A549 (cell line): ENCODE measurements at places on chromosomes 3 and 15.

GRCh38 chr3:153623834-153624233, 461.8 kb downstream of the RAP2B start:
- no peak for DNase-seq

DNA sequence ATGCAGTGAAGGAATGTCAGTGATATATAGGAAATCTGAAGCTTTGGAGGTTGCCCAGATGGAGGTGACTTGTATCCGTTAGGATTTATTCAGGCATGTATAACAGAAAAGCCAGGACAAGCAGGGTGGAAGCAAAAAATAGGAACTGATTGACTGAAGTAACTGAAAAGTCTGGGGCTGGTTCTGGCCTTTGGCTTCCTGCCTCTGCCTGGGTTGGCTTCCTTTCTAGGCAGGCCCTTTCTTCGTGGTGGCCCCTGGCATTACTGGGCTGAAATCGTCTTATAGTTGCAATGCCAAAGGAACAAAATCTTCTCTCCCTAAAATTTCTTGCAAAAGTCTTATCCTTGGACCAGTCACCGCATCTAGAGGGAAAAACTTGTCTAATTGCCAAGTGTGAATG, 386.1 kb downstream of the PTPRG start:
- no peak for DNase-seq

- peak; percentile 3 for DNase-seq
Measured at GRCh38 chr3:112128843-112129727, 4.0 kb downstream of the GCSAM start.

- no peak for DNase-seq
Measured at GRCh38 chr15:57637846-57638245, 46.1 kb downstream of the MYZAP start.

- no peak for DNase-seq
Measured at GRCh38 chr15:33912326-33912725, 56.0 kb upstream of the CHRM5 start.

DNA sequence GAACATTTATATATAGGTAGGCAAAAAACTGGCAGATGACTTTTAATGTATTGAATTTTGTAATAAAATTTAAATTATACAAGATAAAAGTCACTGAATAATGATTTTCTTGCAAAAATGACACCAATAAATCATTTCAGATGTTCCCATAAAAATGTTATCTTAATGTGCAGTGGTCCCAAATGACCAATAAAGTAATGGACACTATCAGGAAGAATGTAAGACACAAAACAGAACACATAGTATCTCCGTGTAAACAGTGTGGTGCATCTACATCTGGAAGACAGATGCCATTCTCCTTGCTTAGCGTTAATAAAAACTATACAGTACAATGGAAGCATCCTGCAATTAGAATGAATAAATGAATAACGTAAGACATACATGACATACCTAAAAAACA, 41.5 kb downstream of the FGF7 start:
- no peak for DNase-seq

DNA sequence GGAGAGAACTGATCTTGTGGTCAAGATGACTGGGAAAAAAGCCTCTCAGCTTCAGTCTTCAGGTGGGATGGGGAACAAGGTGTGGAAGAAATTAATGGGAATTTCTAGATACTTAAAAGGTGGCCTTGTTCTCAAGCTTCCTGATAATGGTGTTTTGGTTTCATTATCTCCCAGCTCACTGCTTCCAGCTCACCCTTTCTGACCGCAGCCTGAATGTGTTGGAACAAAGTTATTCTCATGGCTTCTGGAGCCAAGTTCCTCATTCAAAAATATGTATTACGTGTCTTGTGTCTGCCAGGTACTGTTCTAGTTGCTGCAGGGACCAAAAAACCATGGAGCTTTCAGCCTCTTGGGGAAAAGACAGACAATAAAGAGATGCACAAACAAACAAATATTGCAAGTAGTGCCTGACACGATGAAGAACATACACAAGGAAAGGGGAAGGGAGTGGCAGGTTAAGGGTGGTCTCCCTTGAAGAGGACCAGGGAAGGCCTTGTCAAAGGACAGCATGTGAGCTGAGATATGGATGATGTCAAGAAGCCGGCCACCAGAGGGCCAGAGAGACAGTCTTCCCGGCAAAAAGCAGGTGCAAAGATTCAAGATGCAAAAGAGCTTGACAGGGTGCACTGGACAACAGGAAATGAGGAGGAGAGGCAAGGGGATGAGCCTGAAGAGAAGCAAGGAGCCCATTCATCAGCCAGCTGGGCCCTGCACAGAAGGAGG, 35.5 kb downstream of the ARRDC4 start:
- peak; percentile 36 for DNase-seq

DNA sequence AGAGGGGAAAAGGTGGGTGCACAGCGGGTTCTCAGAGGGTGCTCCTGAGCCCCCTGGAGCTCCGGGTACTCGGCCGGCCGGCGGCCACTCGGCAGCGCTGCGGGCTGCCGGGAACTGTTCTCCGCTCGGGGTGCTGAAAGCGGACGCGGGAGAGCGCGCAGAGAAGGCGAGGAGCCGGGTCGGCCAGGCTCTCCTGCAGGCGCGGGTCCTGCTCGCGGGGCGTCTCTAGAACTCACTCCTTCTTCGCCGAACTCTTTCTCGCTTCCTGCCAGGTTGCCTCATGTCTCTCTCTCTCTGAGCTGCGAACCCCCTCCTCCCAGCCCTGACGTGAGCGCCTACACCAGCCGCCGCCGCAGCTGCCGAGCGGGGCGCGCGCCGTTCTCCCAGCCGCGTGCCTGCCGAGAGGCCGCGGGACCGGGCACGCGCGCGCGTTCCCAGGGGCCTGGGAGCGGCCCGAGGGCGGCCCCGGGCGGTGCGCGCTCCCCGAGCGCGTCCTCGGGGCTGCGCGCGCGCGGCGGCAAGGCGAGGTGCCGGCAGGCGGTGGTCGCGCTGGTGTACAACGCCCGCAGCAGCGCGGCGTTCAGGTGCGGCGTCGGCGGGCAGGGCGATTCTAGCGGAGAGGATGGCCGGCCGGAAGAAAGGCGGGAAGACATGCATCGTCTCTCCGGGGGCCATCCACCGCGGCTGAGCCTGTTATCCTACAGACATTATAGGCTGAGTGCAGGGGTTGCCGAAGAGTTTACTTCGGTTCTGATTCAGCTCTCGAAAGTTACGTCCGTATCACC, at the start of gene PEX5L:
PEX5L (minus strand) TSS at position 267 of the 785 bp plus-strand sequence. CDS start 338 bp downstream, outside the sequence.
- DNase-seq, result no peak

DNA sequence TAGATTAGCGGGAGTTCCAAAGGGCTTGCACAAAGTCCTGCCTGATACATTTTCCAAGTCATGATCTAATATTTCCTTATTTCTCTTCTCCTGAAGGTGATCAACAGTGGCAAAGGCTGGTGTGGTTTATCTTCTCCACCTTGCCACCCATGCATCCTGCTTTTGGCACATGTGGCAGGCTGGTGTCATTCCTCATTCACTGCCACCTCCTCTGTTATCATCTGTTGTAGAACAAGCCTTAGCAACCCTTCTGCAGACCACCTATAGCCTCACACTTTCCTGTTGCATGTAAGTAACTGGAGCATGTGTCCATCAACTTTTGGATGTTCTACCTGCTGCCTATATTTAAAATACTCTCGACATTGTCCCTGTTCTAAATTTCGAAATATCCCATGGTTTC, 294.1 kb downstream of the ZBTB20 start:
- DNase-seq, result no peak

- no peak for DNase-seq
Measured at GRCh38 chr15:83723216-83723615, 69.3 kb downstream of the ADAMTSL3 start.

GRCh38 chr3:30073622-30074021, 532.8 kb upstream of the TGFBR2 start:
- peak; percentile 18 for DNase-seq

GRCh38 chr3:23182996-23183513, 20.1 kb upstream of the UBE2E2 start:
- DNase-seq, result no peak

DNA sequence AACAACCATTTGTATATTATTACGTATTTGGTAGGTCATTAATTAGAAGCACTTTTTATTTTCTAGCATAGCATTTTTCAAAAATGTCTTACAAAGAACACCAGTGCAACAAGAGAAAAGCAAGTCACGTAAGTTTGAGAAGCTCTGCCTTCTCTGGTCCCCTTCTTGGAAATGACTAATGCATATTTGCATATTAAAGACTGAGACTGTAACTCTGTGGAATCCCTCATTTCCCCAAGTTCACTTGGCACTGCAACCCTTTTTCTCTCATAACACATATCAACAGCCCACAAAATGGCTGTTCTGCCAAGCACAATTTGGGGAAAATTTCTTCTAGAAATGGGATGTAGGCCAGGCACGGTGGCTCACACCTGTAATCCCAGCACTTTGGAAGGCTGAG, 176.3 kb downstream of the ERC2 start:
- DNase-seq, result no peak

DNA sequence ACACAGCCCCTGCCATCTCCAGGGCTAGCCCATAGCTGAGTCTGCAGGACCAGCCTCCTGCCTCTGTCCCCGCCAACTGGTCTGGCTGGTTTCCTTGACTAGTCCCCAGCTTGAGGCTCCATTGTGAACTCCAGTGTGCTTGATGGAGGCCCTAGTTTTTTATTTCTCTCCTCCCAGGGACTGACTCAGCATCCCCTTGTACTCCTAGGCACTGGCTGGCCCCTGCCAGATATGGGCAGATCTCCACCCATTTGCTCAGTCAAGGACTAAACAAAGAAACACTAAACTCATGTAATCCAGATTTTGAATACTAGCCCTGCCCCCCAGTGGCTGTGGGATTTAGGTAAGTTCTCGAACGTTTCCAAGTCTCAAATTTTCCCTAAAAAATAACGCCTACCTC, 415.4 kb upstream of the RORA start:
- DNase-seq, result no peak

DNA sequence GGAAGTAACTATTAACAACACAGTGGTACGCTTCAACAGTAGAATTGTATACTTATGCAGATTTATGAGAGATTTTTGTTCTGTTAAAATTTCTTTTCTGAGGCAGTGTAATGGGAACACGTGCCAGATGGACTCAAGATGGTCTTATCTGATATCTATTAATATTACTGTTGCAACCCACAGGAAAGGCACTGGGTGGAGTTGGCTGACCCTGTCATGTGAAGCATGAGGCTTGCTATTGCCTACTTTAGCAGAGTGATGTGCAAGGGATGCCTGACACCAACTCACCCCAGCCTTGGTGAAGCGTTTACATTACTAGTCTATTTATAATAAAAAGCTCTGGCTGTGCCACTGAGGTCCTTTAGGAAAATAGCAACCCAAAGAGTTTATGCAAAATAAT, 19.8 kb upstream of the ARNT2 start:
- DNase-seq, result no peak

GRCh38 chr3:16741103-16741758, 136.0 kb upstream of the DAZL start:
- DNase-seq, result no peak

- no peak for DNase-seq
Measured at GRCh38 chr3:9942934-9943690, 9.1 kb downstream of the PRRT3 start.

DNA sequence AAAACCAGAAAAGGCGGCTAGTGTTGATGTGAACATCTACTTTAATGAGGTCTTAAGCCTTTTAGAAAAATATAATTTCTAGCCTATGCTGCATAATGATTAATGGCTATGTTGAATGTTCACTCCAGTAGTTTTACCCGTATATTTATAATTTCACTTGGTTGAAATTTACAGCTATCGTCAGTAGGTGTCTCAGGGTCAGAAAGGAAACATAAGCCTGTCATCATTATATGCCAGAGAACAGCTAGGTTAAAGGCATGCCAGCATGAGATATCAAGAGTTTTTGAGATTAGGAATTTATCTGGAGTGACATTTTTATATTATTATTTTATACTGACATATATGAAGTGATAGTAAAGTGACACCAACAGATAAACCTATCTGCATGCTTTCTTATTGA, 904.1 kb downstream of the OTOL1 start:
- no peak for DNase-seq

- no peak for DNase-seq
Measured at GRCh38 chr3:54353946-54354345, 231.6 kb downstream of the CACNA2D3 start.

- DNase-seq, result no peak
Measured at GRCh38 chr3:184659797-184660301, 52.0 kb downstream of the MAGEF1 start.
